ENCODE measurements at places on chromosomes 4 and X.

DNA sequence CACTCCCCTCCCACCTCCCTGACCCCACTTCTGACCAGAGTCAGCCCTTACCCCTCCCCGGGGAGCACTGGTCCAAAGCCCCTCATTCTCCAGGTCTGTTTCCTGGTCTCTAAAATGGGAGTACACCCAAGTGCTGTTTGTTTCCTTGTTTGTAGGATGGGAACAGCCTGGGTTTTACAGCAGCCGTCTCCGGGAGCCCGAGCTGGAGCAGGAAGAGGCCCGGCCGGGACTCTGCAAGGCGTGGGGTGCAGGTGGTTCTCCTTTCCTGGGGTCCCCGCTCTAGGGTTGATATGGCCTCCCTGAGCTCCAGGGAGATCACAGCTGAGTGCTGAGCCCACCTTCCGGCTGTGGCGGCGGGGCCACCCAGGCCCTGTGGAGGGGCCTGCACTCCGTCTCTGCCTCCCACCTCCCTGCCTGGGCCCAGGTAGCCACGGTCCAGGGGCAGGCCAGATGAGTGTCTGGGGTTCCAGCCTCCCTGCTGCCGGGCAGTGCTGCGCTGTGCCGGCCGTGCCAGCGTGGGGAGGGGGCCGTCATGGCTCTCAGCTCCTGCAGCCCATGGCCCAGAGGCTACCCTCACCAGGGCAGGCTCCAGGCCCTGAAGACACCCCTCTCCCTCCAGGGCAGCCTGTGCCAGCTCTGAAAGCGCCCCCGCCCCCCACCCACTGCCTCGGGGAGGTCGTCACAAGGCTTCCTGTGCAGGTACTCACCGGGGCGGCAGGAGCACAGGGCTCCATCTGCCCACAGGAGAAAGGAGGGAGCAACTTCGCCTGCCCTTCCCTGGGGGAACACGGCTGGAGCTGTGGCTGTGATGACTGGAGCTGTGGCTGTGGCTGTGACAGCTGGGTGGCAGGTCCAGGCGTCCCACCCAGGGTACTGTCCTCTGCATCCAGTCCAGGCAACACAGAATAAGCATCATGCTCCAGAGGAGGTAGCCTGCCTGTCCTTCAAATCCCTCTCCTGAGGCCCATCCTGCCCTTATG lies 98.8 kb downstream of the ADRA2C start:
- no peak for DNase-seq

GRCh38 chr4:169644802-169645201 lies 24.4 kb downstream of the CLCN3 start:
- DNase-seq = no peak

GRCh38 chr4:33054161-33054560 lies 2334.0 kb downstream of the PCDH7 start:
- DNase-seq = no peak

GRCh38 chr4:99886146-99886545 lies 8.1 kb downstream of the LAMTOR3 start:
- no peak for DNase-seq

DNA sequence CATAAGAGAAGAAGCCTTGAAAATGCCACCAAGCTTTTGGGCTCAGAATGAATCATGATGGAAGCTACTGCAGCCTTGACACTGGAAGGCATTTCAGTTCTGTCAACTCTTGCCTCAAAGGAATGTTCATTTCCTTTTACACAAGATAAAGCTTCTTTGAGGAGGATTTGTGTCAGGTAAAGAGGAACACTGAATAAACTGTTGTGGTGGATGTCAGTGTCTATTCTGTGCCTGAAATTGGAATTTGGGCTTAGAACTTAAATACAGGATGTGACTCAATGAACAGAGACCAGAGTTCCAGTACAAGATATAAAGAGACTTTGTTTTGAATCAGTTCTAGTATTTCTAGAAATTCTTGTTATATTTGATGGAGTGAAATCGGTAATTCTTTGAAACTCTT lies 313.2 kb downstream of the PACRGL start:
- DNase-seq = no peak

DNA sequence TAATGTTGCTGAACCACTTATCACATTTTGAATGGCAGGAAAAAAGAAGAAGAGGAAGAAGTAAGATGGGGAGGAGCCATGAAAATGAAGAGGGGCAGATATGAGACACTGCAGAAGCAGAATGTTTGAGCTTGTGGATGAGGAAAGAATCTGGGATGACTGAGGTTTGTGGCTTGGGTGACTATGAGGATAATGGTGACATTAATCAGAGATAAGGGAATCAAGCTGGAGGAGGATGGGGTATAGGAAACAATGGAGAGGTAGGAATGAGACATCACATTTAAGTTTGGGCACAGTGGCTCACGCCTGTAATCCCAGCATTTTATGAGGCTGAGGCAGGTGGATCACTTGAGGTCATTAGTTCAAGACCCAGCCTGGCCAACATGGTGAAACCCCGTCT lies 19.1 kb upstream of the PHF8 start:
- DNase-seq = no peak

- no peak for DNase-seq
Observed at GRCh38 chrX:30196322-30196721, 19.0 kb upstream of the MAGEB2 start.

GRCh38 chr4:27239641-27240040 lies 379.0 kb downstream of the STIM2 start:
- DNase-seq = no peak

DNA sequence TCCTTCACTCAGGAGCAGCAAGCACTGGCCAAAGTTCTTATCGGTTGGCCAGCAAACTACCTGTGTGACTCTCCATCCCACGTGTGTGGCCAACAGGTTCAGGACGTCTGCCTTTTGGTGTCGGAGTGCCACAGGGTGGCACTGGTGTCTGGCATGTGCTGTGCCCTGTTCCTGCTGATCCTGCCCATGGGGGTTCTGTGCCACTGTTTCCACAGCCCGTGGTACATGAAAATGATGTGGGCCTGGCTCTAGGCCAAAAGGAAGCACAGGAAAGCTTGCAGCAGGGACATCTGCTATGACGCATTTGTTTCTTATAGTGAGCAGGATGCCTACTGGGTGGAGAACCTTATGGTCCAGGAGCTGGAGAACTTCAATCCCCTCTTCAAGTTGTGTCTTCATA lies 4.6 kb upstream of the TLR2 start:
- no peak for DNase-seq

DNA sequence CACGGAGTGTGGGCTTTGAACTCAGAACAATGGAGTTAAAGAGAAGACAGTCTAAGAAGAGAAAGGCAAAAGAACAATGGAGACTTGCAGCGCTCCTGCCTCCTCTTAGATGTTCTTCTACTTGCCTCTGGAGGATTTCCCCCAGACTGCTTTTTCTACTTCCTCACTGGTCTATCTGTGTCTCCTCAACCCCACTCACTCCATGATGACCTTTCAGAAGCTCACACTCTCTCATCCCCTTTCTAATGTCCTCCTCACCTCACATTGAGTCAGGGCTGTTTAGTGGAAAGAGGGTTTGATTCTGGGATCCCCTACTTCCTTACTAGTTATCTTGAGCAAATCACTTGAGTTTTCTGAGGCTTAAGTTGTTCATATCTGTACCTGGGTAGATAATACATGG lies 12.2 kb upstream of the HERC6 start:
- no peak for DNase-seq

DNA sequence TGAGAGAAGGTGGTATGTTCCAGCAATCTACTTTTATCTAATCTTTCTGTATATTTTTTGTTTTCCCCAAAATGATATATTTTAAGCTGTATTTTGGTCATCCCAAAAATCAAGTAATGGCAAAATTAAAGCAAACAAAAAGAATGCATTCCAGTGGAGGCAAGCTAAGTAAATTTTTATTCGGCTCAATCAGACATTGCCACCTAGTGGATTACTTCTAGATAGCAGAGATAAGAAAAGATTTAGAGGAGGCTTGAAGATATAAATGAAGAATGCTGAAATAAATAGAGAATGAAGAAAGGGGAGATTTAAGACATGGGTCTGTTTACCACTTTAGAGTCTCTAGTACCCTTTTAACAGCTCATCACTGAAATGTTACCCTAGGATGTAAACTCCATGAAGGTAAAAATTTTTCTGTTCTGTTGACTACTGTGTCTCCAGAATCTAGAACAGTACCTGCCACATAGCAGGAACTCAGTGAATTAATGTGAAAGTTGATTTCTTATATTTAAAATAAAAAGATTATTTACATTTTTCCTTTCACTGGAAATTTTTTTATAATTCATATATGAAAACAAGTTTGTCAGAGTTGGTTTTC lies 110.9 kb upstream of the ANK2 start:
- peak; percentile 68 for DNase-seq

DNA sequence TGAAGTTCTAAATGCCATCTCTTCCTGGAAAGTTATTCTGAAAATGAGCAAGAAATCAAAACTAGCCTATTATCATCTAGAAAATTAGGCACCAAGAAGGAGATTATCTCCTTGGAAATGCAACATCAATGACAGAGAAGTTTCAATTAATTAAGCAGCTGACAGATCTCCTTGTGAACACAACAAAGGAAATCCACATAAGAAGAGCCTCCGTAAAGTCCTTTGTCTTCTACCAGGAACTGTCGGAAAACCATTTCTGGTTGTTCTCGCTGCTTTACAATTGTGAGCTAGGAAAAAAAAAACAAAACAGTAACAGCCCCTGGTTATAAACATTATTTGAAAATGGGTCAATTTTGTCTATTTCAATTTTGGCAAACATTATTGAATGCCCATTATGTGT lies 38.2 kb downstream of the METTL14 start:
- no peak for DNase-seq

DNA sequence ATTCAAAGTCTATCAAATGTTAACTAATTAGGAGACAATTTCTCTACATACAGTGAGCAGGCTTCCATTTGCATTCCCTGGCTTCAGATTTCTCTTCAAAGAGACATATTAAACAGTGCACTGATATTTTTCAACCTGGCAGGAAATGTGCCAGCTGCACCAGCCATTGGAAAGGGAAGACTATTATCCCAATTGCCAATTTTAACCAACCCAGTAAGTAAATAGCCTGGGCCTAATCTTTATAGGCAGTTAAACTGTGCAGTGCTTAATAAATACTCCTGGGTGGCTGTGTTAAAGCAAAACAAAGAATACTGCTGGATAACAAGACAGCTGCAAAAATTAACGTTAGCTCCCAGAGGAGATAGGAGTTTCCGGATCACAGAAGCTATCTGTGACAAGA lies 111.9 kb upstream of the GALNT7 start:
- DNase-seq = no peak

GRCh38 chr4:120517966-120518365 lies 404.6 kb downstream of the PRDM5 start:
- DNase-seq = no peak

- DNase-seq = no peak
Observed at GRCh38 chr4:2400841-2401609, 17.4 kb downstream of the ZFYVE28 start.

DNA sequence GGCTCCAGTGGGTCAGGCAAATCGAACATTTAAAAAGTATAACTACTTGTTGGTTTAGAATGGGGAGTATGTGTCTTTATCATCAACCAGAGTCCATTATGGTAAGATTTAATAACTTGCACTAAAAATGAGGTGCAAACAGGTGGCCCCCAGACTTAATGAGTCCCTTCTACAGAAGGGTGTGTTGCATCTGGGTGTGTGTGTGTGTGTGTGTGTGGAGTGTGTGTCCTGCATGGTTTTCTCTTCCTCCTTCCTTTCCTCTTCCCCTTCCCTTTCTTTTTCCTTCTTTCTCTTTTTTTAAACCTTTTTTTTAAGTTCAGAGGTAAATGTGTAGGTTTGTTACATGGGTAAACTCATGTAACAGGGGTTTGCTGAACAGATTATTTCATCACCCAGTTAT lies 53.7 kb downstream of the GPRIN3 start:
- DNase-seq = no peak

DNA sequence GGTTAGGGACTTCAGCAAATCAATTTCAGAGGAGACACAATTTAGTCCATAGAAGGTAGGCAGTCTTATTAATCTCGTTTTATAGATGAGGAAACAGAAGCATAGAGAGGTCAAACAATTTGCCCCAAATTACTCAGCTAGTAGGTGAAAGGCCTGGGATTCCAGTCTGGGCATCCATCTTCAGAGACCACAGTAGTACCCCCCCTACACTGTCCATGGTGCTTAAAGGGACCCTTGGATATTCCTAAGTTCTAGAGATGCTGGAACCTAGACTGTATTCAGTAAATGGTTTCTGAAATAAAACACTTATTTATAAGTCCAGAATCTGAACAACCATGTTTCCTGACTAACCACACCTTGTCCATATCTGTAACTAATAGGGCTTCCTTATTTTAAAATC lies 174.8 kb downstream of the CEP135 start:
- DNase-seq = no peak

DNA sequence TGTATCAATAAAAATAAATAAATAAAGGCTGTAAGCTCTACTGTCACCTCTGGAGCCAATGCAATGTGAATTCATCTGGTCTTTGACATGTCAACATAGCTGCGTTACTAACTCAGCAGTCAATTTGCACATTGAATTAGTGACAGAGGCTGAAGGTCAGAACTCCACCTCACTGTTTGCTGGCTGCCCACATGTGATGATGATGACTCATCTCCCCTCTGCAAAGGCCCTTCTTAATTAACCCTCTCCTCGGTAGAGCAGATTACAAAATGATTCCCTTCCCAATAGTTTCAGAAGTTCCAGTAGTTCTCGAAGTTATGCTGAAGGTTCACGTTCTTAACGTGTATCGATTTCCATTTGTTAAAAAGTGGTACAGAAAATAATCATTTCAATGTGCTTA lies 1626.0 kb upstream of the TENM3 start:
- DNase-seq = no peak

- no peak for DNase-seq
Observed at GRCh38 chr4:29549342-29549741, 1170.8 kb upstream of the PCDH7 start.

- no peak for DNase-seq
Observed at GRCh38 chr4:175394208-175394607, 417.9 kb downstream of the GPM6A start.

DNA sequence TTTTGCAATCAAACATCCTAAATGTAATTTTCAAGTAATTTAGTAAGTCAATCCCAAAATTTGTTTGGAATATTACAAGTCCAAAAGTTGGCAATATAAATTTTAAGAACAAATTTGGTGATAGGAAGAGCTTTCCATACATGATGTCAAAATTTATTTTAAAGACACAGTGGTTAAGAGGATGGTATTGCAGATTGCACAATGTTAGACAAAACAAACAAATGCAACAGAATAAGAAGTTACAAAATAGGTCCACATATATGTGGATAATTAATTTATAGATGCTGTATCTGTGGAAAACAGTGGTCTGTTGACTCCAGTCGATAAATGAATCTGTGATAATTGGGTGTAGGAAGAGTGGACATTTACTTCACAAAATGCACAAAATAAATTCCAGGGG lies 358.5 kb downstream of the PCDH7 start:
- no peak for DNase-seq

GRCh38 chrX:22952010-22952409 lies 47.8 kb upstream of the DDX53 start:
- DNase-seq = no peak

GRCh38 chrX:40095583-40096394 lies 2.0 kb downstream of the BCOR start:
- no peak for DNase-seq

GRCh38 chr4:2486981-2487380 lies 18.1 kb downstream of the RNF4 start:
- no peak for DNase-seq

All from putamen (tissue), 1 donor.